ENCODE measurements at places on chromosomes 1 and 21. TPM values are rescaled to one million over a fixed set of nuclear protein-coding genes. Genes with fewer than 3 reads are reported as not detected.

INKA2 gene
- 1.7 TPM for total RNA-seq

AIM2 gene
- not detected for total RNA-seq

ZYG11A gene
- 2.7 TPM for total RNA-seq

LCE1E gene
- not detected for total RNA-seq

SNRPE gene
- 258 TPM for total RNA-seq

SH2D2A gene
- 5.2 TPM for total RNA-seq

TCP10L gene
- 0.45 TPM for total RNA-seq

LCE3D gene
- total RNA-seq, result 0.59 TPM

CCDC190 gene
- not detected for total RNA-seq

LCE1C gene
- total RNA-seq, result not detected

SUMO3 gene
- 66.2 TPM for total RNA-seq

CFHR2 gene
- total RNA-seq, result not detected

LCK gene
- total RNA-seq, result not detected

GPR161 gene
- 16.3 TPM for total RNA-seq

BLACAT1 gene
- total RNA-seq, result not detected

KCNK2 gene
- 0.10 TPM for total RNA-seq

LAMB3 gene
- 20.2 TPM for total RNA-seq

HIVEP3 gene
- 3.0 TPM for total RNA-seq

PCSK9 gene
- 4.4 TPM for total RNA-seq

A3GALT2 gene
- not detected for total RNA-seq

CELF3 gene
- not detected for total RNA-seq

TRIM67 gene
- 0.21 TPM for total RNA-seq

NBPF10 gene
- 0.55 TPM for total RNA-seq

ACP6 gene
- 19.1 TPM for total RNA-seq

AMY1A gene
- total RNA-seq, result not detected

ZNF687 gene
- 15.6 TPM for total RNA-seq

FCRL2 gene
- total RNA-seq, result not detected

SLC35F3 gene
- 3.8 TPM for total RNA-seq

IFNLR1 gene
- 1.6 TPM for total RNA-seq

SETDB1 gene
- 22.9 TPM for total RNA-seq

LIN28A gene
- not detected for total RNA-seq

AADACL3 gene
- not detected for total RNA-seq

TTLL7 gene
- total RNA-seq, result 2.8 TPM

TNNT2 gene
- total RNA-seq, result 0.30 TPM

BLZF1 gene
- total RNA-seq, result 24.6 TPM

GJA4 gene
- total RNA-seq, result not detected

FAM151A gene
- total RNA-seq, result not detected

CLCNKA gene
- total RNA-seq, result 0.06 TPM

TMED5 gene
- total RNA-seq, result 33.0 TPM

NR1I3 gene
- total RNA-seq, result not detected

LYPD8 gene
- total RNA-seq, result not detected

TCHHL1 gene
- total RNA-seq, result not detected

MCOLN3 gene
- 3.6 TPM for total RNA-seq

RAB42 gene
- 2.3 TPM for total RNA-seq

TMEM82 gene
- total RNA-seq, result not detected

SIPA1L2 gene
- 9.0 TPM for total RNA-seq

LORICRIN gene
- total RNA-seq, result not detected

OR2L8 gene
- not detected for total RNA-seq

PTAFR gene
- 0.29 TPM for total RNA-seq

SHE gene
- 0.02 TPM for total RNA-seq

UBE2U gene
- not detected for total RNA-seq

All from A549 treated with CpdA at 1 μM for 4 hours (cell line).